ENCODE measurements at places on chromosomes 3 and 15. TPM values are rescaled to one million over a fixed set of nuclear protein-coding genes. Genes with fewer than 3 reads are reported as not detected.

DNA sequence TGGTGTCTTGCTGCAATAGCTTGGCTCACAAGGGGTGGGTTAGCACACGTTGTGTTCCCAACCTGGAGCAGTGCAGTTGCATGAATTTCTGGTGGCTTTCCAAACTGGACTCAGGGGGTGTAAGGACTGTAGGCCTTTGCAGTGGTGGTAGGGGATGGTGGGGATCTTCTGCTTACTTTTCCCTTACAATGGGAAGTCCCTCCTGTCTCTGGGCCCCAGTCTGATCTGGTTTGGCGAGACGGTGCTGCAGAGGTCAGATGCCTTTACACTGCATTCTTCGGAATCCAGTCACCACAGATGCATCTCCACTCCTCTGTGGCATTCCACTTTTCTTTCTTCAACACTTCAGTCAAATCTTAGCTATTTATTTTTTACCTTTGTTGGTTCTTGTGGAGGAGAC is 132.1 kb downstream of the DOCK3 start:
- no peak overlapping the region for H3K27ac ChIP-seq
- DNase-seq, result no peak
- H3K4me1 ChIP-seq, result no peaks in the 10 kb centered on the region
- H3K4me3 ChIP-seq, result no peak overlapping the region

- H3K36me3 ChIP-seq, result no peaks in the 10 kb centered on the region
- no peak overlapping the region for H3K27ac ChIP-seq
- peaks cover 5% of the 10 kb centered on the region for H3K4me1 ChIP-seq
- no peaks in the 10 kb centered on the region for H3K27me3 ChIP-seq
- no peak for DNase-seq
These were observed 51.5 kb downstream of the GMNC start for GRCh38 chr3:190810957-190811356.

DNA sequence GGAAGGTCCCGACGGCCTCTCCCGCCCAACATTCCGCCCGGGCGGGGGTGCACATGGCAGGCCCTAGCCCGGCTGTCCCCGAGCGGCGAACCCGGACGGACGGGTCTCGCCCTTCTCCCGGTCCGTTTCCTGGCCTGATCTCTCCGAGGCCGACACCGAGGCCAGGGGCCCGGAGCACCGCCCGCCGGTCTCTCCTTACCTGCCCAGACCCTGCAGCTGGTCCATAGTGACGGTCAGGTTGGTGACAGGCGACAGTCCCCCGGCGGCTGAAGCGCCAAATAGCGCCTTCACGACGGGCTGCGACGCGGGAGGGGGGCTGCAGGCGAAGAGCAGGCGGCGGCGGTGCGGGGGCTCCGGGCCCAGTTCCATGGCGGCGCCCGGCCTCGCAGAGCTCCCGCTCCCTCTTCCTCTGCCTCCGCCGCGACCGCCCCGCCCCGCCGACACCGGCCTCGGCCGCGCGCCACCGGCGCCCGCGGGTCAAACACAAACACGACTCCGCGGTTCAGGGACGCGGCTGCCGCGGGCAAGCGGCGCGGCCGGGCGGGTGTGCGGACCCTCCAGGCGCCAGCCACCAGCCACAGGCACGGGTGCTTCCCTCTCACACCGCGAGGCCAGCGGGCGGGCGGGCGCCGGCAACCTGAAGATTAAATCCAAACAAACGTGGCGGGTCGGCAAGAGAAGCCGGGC is 495 bp downstream of the CDC25A start:
- H3K4me3 ChIP-seq, result peak overlapping the region; percentile 83
- DNase-seq, result peak; percentile 63
- H3K27me3 ChIP-seq, result no peaks in the 10 kb centered on the region
- peaks cover 16% of the 10 kb centered on the region for H3K4me1 ChIP-seq

TRH gene
- 0.13 TPM for total RNA-seq

- H3K4me1 ChIP-seq, result no peaks in the 10 kb centered on the region
- H3K4me3 ChIP-seq, result no peak overlapping the region
These were observed 124.1 kb downstream of the TJP1 start for GRCh38 chr15:29698030-29698701.

SPCS1 gene
- 86.0 TPM for total RNA-seq

- no peak overlapping the region for H3K4me3 ChIP-seq
- no peaks in the 10 kb centered on the region for H3K4me1 ChIP-seq
- H3K36me3 ChIP-seq, result no peaks in the 10 kb centered on the region
- no peak for DNase-seq
- no peak overlapping the region for H3K27ac ChIP-seq
These were observed 46.8 kb downstream of the SCN5A start for GRCh38 chr3:38602576-38603250.

DNA sequence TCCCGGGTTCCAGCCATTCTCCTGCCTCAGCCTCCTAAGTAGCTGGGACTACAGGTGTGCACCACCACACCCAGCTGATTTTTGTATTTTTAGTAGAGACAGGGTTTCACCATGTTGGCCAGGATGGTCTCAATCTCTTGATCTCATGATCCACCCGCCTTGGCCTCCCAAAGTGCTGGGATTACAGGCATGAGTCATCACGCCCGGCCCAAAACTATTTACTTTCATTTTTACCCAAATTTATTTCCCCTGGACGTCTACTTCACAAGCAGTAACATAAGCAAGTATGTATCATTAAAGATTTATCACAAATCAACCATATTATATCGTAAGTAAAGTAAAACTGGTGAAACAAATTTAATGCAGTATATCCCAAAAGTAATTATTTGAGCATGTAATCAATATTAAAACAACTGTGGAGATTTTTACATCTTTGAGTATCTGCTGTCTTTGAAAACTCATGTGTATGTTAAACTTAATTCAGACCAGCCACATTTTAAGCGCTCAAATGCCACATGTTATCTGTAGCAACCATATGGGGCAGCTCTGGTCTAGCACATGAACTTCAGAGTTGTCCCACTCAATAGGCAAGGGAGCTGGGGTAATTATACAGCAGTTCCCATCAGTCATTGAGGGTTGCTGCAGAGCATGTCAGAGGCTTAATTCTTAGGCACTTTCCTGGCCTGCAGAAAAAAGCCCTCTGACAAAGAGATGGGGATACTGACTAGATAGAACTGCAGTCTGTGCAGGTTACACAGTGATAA is 185.7 kb upstream of the CTDSPL start:
- H3K4me3 ChIP-seq, result no peak overlapping the region
- no peaks in the 10 kb centered on the region for H3K27me3 ChIP-seq
- no peak for DNase-seq
- H3K4me1 ChIP-seq, result no peaks in the 10 kb centered on the region
- no peaks in the 10 kb centered on the region for H3K36me3 ChIP-seq

DNA sequence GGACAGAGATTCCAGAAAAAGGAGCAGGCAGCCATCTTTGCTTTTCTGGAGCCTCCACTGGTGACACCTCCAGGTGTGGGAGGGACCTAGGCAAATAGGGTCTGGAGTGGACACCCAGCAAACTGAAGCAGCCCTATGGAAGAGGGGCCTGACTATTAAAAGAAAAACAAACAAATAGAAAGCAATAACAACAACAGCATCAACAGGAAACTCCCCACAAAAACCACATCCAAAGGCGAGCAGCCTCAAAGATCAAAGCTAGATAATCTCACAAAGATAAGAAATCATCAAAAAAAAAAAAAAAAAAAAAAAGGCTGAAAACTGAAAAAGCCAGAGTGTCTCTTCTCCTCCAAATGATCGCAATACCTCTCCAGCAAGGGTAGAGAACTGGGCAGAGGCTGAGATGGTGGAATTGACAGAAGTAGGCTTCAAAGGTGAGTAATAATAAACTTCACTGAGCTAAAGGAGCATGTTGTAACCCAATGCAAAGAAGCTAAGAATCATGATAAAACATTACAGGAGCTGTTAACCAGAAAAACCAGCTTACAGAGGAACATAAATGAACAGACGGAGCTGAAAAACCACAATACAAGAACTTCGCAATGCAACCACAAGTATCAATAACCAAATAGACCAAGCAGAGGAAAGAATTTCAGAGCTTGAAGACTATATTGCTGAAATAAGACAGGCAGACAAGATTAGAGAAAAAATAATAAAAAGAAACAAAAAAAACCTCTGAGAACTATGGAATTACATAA is 225.4 kb downstream of the CTNNB1 start:
- H3K4me1 ChIP-seq, result no peaks in the 10 kb centered on the region
- no peaks in the 10 kb centered on the region for H3K27me3 ChIP-seq
- no peaks in the 10 kb centered on the region for H3K36me3 ChIP-seq
- no peak overlapping the region for H3K27ac ChIP-seq
- no peak for DNase-seq

Data from upper lobe of left lung (tissue), 6 donors.